ENCODE measurements at places on chromosomes 2 and 18.

- DNase-seq, result no peak
Observed at GRCh38 chr2:120251078-120251477, 1.6 kb upstream of the RALB start.

GRCh38 chr2:69603146-69603743 lies 40.3 kb downstream of the AAK1 start:
- DNase-seq, result no peak

GRCh38 chr18:77487951-77488740 lies 238.5 kb downstream of the GALR1 start:
- no peak for DNase-seq

DNA sequence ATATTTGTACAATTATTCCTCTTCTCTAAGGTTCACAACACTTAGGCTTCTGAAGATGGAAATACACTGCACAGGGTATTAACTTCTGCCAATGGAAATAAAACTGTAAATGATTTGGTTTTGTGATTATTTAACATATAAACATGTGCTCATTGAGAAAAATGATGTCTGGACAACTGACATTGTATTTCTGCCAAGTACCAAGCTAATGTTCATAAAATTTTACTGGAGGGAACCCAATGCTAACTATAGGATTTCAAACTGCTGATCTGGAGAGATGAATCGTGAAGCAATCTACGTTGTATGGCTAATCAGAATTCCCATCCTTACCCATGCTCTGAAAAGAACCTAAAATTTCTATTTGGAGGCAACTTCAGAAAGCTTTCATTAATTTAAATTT lies 279.7 kb downstream of the NRXN1 start:
- DNase-seq, result no peak

DNA sequence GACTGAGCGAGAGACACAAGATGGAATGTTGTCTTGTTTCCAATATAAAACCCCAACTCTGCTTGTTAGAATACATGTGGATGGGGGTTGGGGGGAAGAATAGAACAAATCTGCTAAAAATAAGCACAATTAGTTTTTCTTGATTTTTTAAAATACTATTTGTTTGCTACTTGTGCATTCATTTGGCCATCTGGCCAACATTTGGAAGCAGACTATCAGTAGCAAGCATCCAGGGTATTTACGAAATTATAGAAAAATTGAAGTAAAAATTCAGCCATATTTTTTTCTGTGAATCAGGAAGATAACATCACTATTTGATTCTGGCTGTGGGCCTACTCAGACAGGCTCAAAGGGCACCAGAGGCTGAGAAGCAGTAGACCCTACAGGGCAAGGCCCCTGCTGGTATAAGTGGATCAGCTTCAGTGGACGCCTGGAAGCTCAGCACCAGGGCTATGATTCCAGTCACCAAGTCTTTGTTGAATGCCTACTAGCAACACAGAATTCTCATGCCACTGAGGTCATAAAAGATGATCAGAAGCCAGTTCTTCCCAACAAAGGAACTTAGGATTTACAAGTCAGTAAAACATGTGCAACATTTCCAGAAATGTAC lies 133.9 kb downstream of the CCBE1 start:
- no peak for DNase-seq

- no peak for DNase-seq
Observed at GRCh38 chr2:86124683-86125082, 18.6 kb downstream of the PTCD3 start.

- DNase-seq, result no peak
Observed at GRCh38 chr18:11336241-11336640, 186.9 kb upstream of the PIEZO2 start.

DNA sequence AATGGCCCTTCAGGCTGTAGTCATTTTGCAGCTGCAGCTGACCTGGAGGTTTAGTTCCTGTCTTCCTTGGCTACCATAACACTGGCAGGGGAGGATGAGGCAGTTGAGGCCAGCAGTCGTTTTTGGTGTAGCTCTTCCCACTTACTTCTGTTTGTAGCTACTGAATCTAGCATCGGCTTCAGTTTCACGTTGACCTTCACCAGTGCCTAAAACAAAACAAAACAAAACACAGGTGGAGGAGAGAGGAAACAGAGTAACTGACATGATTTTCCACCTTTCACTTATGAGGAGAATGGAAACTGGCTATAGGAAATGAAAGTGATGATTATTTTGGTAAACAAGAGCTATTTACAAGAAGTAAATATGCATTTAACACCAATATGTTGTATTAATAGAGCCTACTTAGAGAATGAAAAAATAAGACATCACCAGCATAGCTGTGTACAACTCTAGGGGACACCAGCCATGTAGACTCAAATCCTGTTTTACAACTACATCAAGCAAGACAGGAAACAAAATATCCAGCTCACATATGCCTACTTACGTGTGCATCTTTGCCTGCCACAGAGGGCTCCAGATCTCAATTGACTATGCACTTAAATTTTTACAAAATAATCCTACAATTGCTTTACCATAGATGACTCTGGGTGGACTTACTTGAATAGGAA lies 236.9 kb downstream of the AGPS start:
- DNase-seq, result no peak

- no peak for DNase-seq
Observed at GRCh38 chr2:69594341-69594740, 49.2 kb downstream of the AAK1 start.

DNA sequence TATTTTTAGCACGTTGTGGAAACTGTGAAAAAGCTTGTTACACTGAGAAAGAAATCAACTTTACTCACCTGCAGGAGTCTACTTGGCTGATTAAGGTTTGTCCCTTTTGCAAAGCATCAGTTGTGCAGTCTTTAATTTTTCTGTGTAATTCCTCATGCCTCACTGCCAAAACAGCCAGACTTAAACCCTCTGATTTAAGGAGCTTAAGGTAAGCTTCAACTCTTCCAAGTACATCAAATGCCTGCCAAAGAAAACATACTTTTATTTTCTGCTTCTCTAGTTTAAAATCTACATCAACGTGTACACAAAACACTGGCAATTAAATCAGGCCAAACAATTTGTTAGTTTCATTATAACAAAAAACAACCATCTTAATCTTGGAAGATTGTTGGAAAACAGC lies 98.0 kb upstream of the TTN start:
- no peak for DNase-seq

DNA sequence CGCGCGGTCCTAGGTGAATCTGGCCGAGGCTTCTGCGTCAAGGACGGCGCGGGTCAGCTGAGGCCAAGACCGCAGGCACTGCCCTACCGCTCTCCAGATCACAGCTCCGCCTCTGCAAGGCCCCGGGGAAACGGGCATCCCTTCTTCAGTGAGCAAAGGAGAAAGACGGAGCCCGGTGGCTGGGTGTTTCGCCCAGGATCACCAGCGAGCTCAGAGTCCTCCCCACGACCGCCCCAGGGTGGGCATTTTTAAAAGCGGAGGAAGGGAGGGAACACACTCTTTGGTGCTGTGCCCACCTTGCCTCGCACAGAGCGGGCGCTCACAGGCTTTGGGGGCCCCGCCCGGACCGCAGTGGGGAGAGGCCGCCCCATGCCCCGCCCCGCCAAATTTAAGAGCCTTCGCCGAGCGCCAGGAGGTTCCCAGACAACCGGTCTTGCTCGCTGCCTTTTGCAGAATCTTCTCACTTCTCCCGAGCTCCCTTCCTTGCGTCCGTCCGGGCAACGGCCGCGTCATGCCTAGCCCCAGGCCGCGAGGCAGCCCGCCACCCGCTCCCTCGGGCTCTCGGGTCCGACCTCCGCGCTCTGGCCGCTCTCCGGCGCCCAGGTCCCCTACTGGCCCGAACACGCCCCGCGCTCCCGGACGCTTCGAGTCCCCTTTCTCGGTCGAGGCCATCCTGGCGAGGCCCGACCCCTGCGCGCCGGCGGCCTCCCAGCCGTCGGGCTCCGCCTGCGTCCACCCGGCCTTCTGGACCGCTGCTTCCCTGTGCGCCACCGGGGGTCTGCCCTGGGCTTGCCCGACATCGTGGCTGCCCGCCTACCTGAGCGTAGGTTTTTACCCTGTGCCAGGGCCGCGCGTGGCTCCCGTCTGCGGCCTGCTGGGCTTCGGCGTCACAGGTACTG lies at the start of gene NOTO:
Gene NOTO, plus strand, starts transcription at position 419 of the 899 bp plus-strand sequence. Its CDS starts 93 bp downstream, at position 512.
- no peak for DNase-seq

DNA sequence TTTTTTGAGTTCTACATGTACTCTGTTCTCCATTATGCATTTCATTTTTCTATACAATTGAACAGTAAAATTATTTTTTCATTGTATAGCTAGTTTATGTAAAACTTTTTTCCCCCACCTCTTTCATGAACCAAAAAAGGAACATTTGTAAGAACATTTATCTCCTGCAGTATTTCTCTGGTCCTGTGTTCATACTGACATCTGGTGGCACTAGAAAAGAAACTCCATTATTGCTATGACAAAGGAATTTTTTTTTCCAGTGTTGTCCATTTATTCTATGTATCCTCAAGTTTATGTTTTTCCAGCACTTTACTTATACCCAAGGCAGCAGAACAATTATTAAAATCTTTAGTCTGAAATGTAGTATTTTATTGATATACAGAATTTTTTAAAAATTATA lies 27.4 kb upstream of the CHAC2 start:
- no peak for DNase-seq

DNA sequence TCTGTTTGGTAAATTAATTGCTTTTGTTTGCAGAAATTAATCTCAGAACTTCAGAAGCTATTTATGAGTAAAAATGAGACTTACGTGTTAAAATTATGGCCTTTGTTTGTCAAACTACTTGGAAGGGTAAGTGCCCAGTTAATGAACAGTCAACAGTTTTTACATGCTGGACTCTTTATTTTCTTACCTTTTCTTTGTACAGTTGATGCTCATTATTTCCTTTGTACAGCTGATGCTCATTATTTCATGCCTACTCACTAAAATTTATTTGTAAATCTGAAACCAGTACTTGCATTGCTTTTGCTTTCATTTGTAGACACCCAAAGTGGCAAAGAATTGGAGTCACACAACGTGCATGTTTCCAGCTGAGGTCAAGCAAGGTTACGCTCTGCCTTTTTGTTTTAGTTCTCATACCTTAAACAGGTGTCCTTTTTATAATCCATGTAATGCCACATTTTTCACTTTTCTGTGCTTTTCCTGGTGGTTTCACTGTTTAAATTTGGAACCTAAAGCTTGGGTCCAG lies 13.3 kb downstream of the RIF1 start:
- DNase-seq, result no peak

- DNase-seq, result no peak
Observed at GRCh38 chr2:219254590-219255201, 978 bp upstream of the TUBA4A start.

GRCh38 chr2:239109041-239109927 lies 261.4 kb downstream of the TWIST2 start:
- DNase-seq, result no peak

DNA sequence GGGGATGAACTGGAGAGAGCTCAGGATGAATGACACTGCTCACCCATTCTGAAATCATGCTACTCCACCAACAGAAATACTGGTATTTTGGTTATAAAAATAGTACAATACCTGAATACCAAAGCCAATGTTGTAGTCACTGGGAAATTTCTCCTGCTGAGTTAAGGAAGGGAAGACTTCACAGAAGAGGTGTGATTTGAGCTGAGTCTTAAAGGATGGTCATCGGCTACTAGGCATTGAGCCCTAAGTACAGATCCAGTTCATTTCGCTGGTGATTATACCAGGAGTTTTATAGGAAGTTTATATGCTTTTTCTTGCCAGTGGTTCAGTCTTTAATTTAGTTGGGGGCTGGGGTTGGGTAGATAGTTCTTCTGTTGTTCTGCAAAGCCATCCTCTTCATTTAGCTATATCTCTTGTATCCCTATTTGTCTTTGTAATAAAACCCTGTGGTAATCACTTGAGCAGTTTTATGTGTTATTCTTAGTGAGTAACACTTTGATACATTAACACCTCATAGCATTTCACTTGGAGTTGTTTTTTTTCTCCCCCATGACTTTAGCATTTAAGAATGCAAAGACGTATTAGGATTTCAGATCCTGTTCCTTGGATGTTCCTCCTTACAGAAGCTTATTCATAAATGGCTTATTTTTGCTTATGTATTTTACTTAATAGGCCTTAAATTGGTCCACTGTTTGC lies 239.9 kb upstream of the FOSL2 start:
- no peak for DNase-seq

- DNase-seq, result no peak
Observed at GRCh38 chr2:120912101-120912985, 176.7 kb downstream of the GLI2 start.

DNA sequence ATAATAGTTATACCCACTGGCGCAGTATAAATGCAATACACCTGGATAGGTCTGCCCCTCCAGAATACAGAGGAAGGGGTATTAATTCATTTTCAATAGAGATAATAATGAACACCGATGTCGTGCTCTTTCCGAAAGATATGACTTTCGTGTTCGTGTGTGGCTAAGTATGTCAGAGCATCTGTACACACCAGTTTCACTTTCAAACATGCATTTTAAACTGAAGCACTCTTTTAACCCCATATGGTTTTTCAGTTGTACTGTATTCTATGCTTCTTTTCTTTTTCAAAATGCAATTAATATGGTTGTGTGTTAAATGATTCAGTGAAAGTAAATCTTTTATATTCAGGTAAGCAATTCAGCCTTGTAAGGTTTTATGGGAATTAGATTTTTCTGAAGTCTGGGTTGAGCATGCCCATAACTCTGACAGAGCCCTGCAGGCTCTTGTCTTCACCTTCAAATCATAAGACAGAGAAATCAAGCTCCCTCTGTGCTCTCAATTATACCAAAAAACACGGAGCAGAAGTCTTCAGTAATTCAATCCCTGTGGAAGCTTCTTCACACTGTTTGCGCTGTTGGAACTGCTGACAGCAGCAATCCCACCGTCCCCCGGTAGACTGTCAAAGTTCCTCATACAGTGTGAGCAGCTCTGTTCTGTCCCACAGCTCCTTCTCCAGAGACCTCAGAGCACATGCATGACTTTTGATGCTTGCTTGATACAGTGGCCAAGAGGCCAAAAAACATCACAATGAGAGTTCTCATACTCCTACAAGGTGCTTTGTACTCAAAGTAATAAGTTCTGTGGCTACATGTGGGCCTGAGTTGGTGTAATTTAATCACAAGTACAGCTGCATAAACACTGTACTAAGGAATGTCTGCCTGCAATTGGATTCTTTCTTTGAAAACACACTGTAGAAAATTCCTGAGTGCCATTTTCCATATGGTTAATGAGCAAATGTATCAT lies 186.8 kb downstream of the ZNF521 start:
- no peak for DNase-seq

GRCh38 chr2:104164721-104165252 lies 689.1 kb upstream of the POU3F3 start:
- no peak for DNase-seq

GRCh38 chr2:37827455-37827854 lies 97.6 kb upstream of the RMDN2 start:
- no peak for DNase-seq

GRCh38 chr2:104769096-104769495 lies 84.8 kb upstream of the POU3F3 start:
- DNase-seq, result no peak

DNA sequence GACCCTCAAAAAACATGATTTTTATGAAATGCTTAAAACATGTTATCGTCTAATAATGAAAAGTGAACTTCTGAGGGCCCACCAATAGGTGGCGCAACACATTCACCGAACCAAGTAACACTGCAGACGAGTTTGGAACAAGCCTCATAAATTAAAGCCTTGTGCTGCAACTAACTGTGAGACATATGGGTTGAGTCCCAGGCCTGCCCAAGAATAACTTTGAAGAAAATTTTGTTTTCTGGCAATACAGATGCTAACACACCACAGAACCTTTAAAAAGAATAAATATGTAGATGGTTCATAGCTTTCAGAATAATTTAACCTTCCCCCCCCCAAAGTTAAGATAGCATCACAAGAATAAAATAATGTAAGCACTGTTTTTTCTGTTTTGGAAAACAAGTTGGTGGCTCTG lies 285.9 kb downstream of the RNF144A start:
- DNase-seq, result peak; percentile 42

- DNase-seq, result peak; percentile 4
Observed at GRCh38 chr2:219358170-219359075, 25.9 kb upstream of the RESP18 start.

- DNase-seq, result no peak
Observed at GRCh38 chr18:70354080-70354479, 65.2 kb downstream of the SOCS6 start.

Data from DMS79 (cell line).